NCI-H1930 (cell line): ENCODE measurements at places on chromosomes 13 and 19.

- DNase-seq: no peak
Measured at GRCh38 chr19:13623716-13624710, 117.7 kb upstream of the CACNA1A start.

GRCh38 chr19:34179066-34179465 lies 6.8 kb downstream of the LSM14A start:
- no peak for DNase-seq

- no peak for DNase-seq
Measured at GRCh38 chr19:35249146-35249847, 495 bp downstream of the LSR start.

GRCh38 chr19:3803114-3803888 lies 17.1 kb upstream of the MATK start:
- no peak for DNase-seq

GRCh38 chr13:45370922-45371406 lies 30.0 kb upstream of the TPT1 start:
- DNase-seq: no peak

GRCh38 chr13:114061744-114062143 lies 70.7 kb downstream of the RASA3 start:
- DNase-seq: no peak

- no peak for DNase-seq
Measured at GRCh38 chr13:70905035-70905434, 796.8 kb upstream of the KLHL1 start.

GRCh38 chr13:90918536-90918935 lies 429.0 kb upstream of the MIR17HG start:
- no peak for DNase-seq

DNA sequence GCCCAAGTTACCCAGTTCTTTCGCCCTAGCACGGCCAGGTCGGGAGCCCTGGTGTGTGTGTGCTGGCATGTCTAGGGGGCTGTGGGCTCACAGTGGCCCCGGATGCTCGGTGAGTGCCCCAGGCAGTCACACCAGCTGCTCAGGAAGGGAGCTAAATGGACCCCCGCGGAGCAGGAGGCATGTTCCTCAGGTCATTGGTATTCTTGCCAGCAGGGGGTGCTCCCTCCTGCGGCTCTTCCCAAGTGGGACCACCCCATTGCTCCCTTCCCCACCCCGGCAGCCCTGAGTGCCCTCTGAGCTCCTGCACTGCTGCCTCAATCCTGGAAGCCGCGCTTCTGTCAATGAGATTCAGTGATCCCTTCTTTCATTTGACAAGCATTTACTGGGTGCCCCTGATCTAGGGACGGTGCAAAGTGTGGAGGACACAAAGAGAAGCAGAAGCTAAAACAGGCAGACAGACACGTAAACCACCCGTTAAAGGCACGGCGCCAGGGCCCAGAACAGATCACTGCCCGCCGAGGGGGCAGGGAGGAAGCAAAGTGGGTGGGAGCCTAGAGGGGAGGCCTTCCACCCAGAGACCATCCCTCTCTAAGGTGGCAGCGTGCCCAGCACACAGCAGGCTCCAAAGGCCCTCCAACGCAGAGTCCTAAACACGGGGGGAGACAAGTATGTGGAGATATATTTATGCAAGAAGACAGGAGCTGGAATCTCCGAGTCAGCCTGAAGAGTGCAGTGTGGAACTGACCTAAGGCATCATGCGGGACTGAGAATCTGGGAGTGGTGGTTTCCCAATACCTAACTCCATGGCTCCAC lies 5.2 kb upstream of the ADPRHL1 start:
- no peak for DNase-seq

GRCh38 chr13:59842507-59842906 lies 321.2 kb downstream of the DIAPH3 start:
- DNase-seq: no peak

- DNase-seq: no peak
Measured at GRCh38 chr13:86563308-86563707, 764.1 kb upstream of the SLITRK6 start.

- DNase-seq: no peak
Measured at GRCh38 chr19:34150558-34150957, 21.7 kb upstream of the LSM14A start.

- DNase-seq: peak; percentile 14
Measured at GRCh38 chr19:38304866-38305429, 897 bp downstream of the C19orf33 start.

- no peak for DNase-seq
Measured at GRCh38 chr13:110867380-110867779, 47.5 kb downstream of the ANKRD10 start.

DNA sequence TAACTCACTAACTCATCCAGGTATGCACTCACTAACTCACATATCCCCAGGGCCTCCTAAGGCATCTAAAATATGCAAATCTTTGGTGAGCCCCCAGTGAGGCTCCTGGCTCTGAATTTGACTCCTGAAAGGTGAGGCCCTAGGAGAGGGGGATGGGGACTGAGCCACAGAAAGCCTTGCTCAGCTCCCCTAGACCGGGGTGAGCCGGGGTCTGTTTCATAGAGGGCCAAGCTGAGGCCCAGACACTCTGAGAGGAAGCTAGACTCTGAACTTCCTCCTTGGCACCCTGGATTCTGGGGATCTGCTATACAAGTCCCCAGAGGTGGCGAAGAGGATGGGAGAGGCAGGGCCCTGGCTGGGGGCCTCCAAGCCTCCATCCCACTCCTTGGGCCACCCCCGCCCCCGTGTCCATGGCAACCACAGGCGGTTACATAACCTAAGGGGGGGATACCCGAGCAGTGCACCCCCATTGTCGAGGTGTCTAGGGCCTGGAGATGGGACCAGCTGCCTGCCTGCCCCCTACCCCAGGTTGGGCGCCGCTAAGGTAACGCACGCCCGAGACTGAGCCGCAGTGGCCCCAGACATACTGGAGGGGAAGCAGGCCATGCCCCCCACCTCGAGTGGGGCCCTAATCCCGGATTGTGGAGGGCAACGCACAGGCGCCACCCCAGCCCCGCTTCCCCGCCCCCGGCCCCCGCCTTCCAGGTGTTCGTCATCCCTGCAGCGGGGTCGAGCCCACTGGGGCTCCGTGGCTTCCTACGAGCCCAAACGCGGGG lies 646 bp downstream of the ABHD8 start:
- no peak for DNase-seq

GRCh38 chr19:16442386-16443276 lies 29.1 kb downstream of the EPS15L1 start:
- peak; percentile 35 for DNase-seq

DNA sequence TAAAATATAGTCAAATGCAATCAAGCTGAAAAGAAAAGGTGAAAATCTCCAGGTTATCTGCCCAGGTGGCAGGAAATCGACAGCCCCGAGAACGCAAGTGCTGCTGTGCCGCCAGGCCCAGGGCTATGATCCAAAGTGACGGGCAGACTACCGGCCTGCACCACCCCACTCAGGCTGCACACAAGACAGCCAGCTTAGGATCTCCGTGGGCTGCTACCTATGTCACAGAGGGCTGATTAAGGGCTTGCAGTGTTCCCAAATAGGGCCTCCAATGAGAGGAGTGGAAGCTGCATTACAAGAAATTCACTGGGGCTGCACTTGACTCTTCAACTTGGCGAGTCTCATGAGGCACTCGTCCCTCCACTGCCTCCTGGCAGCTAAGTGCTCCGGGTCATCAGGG lies 121.8 kb downstream of the CRYL1 start:
- no peak for DNase-seq

DNA sequence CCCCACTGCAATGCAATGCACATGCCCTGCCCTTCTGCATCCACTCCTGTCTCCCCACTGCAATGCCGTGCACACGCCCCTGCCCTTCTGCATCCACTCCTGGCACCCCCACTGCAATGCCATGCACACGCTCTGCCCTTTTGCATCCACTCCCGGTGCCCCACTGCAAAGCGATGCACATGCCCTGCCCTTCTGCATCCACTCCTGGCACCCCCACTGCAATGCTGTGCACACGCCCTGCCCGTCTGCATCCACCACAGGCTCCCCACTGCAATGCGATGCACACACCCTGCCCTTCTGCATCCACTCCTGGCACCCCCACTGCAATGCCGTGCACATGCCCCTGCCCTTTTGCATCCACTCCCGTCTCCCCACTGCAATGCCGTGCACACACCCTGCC lies 98.1 kb downstream of the KCTD15 start:
- DNase-seq: no peak

DNA sequence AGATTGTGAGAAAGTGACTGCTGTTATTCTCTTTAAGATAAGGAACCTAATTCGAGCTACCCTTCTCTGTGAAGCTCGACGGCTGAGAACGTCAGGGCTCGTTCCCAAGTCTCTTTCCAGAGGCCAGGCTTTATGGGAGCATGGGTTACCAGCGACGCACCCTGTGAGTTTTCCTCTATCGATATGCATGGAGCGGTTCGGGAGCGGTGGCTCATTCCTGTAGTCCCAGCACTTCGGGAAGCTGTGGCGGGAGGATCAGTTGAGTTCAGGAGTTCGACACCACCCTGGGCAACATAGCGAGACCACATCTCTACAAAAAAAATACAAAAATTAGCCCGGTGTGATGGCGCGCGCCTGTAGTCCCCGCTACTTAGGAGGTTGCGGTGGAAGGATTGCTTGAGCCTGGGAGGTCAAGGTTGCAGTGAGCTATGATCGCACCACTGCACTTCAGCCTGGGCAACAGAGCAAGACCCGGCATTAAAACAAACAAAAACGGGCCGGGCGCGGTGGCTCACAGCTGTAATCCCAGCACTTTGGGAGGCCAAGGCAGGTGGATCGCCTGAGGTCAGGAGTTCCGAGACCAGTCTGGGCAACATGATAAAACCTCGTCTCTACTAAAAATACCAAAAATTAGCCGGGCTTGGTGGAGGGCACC lies 681 bp upstream of the ZNF606 start:
- DNase-seq: no peak

- no peak for DNase-seq
Measured at GRCh38 chr19:897442-898039, 4.3 kb downstream of the RNU6-9 start.

DNA sequence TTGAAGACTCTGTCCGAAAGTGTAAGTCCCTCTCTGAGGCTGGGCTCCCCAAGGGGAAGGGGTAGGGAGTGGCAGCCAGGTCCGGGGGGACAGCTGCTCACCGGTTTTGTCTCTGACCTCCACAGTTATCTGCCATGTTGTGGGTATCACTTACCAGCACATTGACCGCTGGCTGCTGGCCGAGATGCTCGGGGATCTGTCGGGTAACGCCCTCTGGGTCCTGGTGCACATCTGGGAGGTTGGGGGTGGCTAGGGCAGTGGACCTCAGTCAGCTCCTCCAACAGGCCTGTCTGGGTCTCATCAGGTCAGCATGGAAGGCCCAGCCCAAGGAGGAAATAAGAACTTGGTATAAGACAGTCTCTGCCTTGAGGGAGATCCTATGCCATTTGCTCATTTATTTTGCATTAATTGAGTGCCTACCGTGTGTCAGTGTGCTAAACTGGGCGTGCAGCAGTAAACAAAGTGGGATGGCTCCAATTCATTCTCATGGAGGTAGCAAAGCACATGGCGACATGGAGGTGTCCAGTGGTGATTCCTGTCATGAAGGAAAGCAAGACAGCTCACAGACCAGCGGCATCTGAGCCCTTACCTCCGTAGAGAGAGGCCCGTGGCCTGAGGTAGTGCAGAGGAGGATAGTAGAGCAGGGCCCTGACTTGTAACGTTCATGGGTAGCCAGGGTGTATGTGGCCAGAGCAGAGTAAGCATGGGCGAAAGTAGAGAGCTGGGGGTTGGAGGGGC lies 13.7 kb downstream of the EIF3K start:
- no peak for DNase-seq

- no peak for DNase-seq
Measured at GRCh38 chr19:7792281-7792680, 29.2 kb downstream of the CLEC4M start.

- DNase-seq: no peak
Measured at GRCh38 chr13:36536546-36536945, 104.3 kb downstream of the CCNA1 start.

GRCh38 chr13:38951525-38952313 lies 38.9 kb downstream of the STOML3 start:
- DNase-seq: no peak

DNA sequence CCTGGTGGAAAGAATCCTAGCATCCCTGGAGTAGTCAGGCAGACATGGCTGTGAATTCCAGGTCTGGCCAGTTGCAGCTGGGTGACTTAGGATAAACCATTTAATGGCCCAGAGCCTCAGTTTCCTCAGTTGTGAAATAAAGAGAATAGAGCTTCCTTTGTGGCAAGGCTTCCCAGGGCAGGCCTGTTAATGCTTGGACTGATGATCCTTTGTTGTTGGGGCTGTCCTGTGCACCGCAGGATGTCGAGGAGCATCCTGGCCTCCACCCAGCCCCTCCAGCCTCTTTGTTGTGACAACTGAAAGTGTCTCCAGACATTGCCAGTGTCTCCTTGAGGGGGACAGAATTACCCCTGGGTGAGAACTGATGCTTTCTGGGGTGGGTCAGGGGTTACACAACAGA lies 16.3 kb downstream of the LYL1 start:
- DNase-seq: no peak

DNA sequence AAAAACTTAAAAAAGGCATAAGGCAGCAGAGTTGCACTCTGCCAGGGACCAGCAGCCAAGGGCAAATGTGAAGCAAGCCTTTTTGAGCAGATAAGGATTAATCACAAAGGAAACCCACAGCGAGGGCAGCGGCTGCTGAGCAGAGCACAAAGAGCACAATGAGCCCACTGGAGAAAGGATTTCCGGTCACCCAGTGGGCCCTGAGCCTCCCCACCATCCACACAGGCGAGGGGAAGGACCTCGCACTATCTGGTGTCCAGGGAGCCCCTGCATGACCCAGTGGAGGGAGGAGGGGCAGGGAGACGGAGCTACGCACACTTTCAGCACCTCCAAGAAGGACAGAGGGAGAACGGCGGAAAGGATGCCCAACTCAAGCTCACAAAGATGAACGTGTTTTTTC lies 40.0 kb downstream of the COL4A1 start:
- DNase-seq: no peak

DNA sequence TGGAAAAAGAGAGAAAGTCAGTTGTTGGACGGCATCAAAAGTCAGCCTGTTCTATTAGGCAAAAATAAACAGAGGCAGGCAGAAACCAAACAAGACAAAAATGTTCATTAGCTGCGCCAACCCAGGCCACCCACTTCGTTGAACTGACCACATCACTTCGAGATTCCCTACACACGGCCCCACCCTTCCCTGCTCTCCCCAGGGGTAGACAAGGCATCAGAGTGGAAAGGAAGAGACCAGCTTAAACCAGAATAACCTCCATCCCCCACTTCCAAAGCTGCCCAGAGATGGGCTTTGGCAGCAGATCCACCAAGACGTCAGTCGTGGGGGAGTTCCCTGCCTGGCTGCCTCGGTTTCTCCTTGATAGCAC lies 204.6 kb upstream of the TSHZ3 start:
- no peak for DNase-seq
